ENCODE measurements at places on chromosomes 2 and 18. TPM values are rescaled to one million over a fixed set of nuclear protein-coding genes. Genes with fewer than 3 reads are reported as not detected.

DNA sequence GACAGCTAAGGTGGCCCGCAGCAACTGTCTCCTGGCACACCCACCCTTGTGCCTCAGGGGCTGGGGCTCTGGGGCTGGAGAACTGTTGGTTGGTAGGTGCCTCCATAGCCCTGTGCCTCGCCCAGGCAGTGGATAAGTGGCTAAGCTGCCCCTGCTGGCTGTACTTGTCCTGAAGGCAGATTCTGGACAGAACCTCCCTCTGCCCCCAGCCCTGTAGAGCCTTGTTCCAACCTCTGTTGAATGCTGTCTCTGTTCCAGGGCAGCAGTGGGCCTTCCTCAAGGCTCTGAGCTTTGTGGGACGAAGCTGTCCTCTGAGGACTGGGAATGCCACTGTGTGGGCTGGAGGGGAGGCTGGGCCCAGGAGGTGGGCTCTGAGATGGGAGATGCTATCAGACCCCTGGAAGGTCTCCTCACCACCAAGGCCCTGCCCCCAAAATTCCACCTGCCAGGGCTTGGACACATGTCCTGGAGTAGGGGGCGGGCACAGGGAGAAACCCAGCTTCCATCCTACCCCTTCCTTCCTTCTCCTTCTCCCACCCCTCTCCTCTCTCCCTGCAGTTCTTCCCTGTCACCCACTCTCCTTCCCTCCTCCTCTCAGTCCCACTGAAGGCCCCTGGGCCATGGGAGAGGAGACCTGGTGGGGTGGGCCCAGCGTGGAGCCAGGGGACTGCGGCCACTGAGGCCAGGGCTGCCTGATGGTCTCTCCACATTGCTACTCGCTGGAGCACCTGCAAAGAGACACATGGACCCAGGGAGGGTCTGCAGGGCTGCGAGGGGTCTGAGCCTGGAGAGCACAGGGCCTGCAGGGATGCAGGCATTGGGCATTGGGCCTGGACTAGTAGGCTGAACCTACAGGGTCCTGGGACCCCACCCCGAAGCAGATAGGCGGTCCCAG is 1.7 kb upstream of the PDCD1 start:
- no peak for DNase-seq

DNA sequence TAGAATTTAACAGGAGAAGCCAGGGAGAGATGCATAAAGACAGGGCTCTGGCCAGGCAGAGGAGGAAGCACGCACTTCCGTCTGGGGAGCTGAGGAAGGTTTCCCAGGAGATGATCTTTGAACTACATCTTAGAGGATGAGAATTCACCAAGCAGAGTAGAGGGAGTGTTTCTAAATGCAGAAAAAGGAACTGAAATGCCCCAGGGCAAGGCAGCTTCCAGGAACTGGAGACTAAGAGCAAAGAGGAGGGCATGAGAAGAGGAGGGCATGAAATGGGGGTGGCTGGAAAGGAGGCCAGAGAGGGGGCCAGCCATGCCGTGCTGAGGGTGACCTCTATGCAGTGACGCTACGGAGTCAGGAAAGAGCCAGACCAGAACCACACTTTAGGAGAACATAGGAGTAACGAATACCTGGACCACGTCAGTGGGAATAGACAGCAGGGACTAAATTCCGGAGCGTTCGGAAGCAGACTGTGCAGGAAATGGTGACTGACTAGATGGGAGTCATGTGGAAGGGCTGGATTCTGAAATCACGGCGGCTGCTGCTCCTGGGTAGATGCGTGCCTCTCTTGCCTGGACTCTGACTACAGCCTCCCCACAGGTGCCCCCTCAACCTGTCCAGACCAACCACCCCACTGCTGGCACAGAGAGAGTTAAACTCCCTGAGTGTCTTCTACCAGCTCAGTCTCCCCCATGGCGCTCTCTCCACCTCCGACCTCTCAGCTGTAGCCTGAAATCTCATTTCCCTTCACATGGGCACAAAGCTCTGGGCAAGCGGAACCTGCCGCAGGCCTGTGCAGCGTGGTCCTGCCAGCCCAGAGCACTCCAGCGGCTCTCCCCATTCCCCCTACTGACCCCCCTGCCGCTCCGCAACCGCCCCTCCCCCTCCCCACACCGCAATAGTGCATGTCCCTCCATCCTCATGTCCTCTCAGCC is 87.0 kb upstream of the RTN4 start:
- DNase-seq, result no peak

The OTX1 gene
- polyA plus RNA-seq, result 3.0 TPM

The GCG gene
- polyA plus RNA-seq, result not detected

- no peak for DNase-seq
Measured at GRCh38 chr2:239904496-239904895, 120.6 kb downstream of the NDUFA10 start.

The CNDP1 gene
- polyA plus RNA-seq, result not detected

DNA sequence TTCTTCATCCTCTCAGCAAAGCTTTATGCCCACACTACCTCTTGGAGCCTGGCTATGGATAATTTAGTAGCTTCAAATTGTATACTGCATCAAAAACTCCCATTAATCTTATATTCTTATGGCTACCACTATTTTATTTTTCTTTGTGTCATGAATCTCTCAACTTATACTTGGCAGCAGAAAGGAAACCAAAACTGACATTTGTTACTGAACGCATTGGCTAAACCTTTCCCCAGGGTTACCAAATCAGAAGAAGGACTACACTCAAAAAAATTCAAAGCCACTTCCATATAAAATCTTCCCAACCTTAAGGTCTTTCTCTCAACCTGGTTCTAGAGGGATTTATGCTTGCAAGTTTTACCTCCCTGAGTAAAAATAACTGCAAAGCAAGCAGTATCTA is 97.0 kb upstream of the REG3G start:
- DNase-seq, result no peak

GRCh38 chr2:127185093-127185492 is 35.0 kb downstream of the CYP27C1 start:
- DNase-seq, result no peak

All from foreskin keratinocyte (primary cell).